ENCODE measurements at places on chromosomes 12 and 14.

- no peak for DNase-seq
Observed at GRCh38 chr14:25394791-25395391, 344.9 kb upstream of the STXBP6 start.

GRCh38 chr12:124601706-124602105 lies 34.3 kb upstream of the NCOR2 start:
- DNase-seq, result no peak

GRCh38 chr14:87888136-87888999 lies 104.6 kb downstream of the GALC start:
- no peak for DNase-seq

GRCh38 chr14:67952786-67953185 lies 133.2 kb downstream of the RAD51B start:
- no peak for DNase-seq

DNA sequence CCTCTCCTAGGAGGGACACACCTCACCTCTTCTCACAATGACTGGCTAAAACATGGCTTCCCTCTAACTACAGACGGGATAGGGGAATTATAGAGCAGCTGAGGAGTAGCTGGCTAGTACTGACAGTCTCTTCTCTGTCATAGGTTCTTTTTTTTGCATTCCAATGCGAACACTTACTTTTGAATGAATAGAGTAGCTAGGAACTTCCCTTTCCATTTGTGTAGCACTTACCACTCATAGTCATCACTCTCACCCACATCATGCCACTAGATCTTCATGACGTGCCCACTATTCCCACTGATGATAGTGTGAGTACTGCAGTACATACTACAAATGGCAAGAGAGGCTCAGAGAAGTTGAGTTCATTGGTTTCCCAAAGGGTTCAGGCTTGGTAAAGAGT lies 143.9 kb upstream of the HIF1A start:
- DNase-seq, result no peak

DNA sequence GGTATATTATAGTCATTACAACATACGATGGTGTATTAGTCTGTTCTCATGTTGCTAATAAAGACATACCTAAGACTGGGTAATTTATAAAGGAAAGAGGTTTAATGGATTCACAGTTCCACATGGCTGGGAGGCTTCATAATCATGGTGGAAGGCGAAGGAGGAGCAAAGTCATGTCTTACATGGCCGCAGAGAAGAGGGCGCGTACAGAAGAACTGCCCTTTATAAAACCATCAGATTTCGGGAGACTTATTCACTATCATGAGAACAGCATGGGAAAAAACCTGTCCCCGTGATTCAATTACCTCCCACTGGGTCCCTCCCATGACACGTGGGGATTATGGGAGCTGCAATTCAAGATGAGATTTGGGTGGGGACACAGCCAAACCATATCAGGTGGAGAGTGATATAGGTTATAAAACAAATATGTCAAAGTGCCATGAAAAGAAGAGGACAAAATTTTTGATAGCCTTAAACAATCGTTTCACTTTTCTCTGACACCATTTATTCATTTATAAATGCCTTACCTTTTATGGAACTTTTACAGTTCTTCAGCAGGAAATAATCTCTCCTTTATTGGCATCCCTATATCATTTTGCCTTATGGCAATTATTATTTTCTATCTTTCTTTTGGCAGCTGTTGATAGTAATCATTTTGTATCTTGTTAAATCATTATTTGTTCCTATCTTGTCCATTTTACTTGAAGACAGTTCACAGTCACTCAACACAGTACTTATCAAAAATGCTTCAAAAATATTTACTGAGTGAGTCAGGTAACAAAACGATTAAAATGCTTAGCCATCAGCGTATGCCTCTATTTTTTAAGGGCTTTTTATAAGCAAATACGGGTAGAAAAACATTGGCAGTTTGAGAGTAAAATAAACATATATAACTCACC lies 196.0 kb downstream of the RAD51B start:
- DNase-seq, result no peak

GRCh38 chr14:75383721-75384120 lies 44.1 kb upstream of the JDP2 start:
- DNase-seq, result no peak

DNA sequence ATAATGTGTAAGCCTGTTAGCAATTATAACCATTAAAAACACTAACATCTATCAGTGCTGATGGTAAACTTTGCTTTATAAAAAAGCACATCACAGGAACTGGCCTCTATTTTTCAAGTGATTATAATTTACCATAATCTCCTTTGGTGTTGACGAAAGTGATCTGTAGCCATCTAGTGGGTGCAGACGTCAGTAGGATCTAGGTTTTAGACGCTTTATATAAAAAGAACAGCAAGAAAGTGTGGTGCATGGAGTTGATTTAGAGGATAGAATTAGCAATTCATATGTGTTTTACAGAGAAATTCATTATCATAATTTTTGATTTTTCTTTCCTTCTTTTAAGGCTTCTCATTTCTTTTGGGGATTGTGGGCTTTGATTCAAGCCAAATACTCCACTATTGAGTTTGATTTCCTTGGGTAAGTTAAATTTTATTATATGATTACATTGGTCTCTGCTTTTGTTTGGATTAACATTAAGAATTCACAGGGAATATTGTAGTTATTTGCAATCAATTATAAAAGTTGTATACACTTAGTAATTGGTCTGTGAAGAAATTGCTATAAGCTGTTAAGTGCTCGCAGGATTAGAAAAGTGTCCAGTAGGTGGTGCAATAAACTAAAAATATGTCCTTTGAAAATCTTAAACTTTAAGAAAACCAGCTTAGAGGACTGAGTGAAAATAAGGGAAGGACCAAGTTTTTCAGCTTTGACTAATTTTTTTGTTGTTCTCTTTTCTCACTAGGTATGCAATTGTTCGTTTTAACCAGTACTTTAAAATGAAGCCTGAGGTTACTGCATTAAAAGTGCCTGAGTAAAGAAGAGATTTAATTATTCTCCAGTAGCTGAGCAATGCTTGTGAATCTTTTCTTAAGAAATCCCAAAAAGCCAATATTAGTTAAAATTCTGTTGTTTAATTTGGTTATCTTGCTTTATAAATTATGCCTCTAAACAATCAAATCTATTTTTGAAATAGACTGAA lies 59.5 kb downstream of the ETNK1 start:
- DNase-seq, result no peak

DNA sequence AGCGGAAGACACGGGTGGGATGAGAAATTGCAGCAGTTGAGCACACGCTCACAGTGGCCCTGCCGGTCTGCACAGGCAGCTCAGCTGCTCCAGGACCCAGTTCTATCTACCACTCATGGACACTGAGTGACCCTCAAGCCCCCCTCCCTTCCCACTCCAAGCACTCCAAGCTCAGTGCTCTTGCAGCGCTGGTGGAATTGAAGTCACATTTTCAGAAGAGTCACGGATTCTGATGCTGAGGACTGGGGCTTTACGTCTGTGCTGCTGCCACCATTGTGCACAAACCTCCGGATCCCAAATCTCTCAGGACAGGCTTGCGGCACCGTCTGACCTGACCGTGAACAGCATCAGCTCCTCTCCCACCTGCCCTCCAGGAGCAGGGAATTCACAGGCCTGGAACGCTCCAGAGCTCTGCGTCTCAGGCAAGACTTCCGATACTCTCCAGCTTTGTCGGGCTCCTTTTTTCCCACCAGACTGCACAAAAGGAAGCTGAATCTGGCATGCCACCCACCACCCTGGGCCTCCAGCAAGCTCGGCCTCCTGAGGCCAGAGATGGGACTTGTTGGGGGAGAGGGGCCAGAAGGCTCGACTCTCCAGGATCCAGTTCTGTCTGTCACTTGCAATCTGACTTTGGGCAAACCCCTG lies 213.1 kb upstream of the RTL1 start:
- DNase-seq, result no peak

DNA sequence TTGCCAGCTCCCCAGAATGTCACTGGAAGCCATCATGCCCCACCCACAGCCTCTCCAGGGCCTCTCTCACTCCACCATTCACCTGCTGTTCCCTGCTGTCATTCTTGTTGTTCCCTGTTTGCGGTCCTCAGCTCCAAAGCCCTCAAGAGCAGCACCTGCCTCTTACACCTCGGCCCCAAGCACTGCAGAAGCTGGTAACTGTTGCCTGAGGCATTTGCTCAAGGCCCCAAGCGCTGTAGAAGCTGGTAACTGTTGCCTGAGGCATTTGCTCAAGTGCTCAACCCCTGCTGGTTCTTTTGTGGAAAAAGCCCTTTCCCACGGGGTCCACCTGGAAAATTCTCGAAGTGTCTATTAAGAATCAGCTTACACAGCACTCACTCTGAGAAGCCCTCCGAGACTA lies 78.0 kb downstream of the ARL6IP4 start:
- peak; percentile 10 for DNase-seq

DNA sequence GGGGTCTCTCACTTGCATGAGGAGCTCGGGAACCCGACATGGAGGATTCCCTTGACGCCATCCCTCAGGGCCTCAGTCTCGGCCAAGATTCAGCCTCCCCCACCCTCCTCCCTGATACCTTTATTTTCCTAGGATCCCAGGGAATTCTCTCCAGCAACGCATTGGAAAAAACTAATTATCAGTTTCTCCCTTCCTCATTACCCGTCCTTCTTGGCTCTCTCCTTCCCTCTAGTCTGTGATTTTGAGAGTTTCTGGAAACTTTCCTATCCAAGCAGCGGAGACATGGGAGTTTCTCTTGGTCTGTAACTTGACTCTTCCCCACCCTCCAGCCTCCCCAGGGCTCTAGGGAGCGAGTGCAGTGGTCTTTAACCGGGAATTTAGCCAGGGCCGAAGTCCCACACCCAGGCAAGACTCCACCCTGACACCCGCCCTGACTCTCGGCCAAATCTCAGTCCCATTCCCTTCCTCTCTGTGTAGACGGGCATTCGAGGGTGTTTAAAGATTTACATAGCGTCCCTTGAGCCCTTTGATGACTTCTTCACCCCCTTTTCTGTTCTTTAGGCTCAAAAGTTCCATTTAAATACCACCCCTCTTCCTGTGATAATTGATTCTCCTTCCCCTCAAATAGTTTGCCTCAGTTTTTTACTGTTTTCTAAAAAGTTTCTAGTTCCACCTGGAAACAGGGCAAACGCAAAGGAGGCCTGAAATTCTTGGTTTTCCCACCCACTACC lies 6.7 kb downstream of the HOXC5 start:
- DNase-seq, result peak; percentile 91

GRCh38 chr14:24761141-24761540 lies 127.2 kb upstream of the GZMB start:
- no peak for DNase-seq

GRCh38 chr14:99937475-99938244 lies 127.6 kb upstream of the EVL start:
- DNase-seq, result no peak

DNA sequence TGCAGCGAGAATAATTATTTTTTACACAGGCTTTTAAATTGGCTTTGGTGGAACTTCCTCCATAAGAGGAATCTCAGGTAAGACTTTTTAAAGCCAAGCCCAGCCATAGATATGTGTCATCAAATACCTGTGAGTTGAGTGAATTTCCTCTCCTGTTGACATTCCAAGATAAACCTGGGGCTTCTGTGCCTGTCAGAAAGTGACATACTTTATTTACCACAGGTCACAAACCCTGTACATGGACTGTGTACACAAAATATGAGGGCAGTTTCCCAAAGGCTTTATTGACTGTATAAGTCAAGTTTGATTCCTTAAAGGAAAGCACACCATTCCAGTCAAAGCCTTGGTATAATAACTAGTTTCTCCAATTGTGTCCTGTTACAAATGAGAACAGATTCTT lies 25.9 kb upstream of the SRSF5 start:
- no peak for DNase-seq

DNA sequence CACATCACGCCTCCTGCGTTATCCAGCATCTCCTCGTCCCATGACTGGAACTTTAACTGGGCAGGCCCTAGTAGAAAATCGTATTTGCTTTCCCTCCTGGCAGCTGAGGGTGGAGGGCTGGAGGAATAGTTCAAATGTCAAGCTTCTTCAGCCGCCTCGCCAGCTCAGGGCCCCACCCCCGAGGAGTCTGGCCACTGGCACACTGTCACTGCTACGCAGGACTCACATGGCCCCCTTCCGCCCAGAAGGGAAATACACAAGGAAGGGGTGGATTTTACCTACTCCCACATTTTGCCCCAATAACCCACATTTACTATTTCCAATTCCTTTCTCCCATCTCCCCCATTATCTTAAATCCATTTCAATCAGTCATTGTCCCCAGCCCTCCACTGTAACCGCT lies 8.6 kb downstream of the SLC6A13 start:
- no peak for DNase-seq

DNA sequence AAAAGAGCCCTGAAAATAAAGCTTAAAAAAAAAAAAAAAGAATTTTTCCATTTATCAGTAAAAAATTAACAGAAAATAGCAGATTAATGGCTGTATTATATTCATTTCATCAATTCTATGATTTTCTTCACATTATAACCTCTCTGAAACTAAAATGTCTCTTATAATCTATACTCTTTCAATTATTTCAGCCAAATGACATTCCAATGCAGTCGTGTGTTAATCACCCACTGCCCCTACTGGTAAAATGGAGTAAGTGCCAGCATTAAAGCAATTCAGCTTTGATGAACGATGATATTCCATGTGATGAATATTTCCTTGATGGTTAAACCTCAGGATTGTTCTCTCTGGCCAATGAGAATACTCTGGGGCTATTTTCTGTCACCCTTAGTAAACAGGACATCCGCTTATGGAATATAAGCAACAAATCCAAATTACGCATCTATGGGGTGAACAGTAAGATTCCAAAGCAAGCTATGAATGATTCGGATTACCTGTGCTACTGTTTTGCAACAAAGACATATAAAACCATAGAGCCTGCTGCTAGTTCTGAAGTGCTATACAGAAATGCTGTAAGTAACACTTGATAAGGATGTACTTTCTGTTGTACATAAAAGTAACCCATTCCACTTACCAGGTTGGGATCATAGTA lies 20.3 kb upstream of the SYCP3 start:
- DNase-seq, result no peak

DNA sequence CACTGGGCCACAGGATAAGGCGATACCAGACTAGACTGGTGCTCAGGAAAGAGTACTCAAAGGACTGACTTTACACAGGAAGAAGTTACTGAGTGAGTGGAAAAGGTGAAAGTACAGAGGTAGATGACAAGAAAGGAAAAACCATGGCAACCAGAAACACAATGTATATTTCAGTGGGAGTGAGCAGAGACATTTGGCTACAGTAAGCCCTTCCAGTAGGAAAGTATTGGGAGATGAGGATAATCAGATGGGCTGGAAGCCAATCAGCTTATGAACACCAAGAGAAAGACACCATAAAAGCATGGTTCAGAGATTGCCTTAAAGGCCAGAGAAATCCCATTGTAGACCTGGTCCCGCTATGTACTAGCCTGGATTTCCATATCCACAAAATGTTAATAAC lies 51.6 kb downstream of the TMTC1 start:
- no peak for DNase-seq

- DNase-seq, result no peak
Observed at GRCh38 chr12:61009192-61009591, 1251.0 kb upstream of the USP15 start.
